ENCODE measurements at places on chromosomes 2 and 18.

GRCh38 chr2:232432598-232433184 lies 23.3 kb upstream of the ALPI start:
- no peak for DNase-seq

DNA sequence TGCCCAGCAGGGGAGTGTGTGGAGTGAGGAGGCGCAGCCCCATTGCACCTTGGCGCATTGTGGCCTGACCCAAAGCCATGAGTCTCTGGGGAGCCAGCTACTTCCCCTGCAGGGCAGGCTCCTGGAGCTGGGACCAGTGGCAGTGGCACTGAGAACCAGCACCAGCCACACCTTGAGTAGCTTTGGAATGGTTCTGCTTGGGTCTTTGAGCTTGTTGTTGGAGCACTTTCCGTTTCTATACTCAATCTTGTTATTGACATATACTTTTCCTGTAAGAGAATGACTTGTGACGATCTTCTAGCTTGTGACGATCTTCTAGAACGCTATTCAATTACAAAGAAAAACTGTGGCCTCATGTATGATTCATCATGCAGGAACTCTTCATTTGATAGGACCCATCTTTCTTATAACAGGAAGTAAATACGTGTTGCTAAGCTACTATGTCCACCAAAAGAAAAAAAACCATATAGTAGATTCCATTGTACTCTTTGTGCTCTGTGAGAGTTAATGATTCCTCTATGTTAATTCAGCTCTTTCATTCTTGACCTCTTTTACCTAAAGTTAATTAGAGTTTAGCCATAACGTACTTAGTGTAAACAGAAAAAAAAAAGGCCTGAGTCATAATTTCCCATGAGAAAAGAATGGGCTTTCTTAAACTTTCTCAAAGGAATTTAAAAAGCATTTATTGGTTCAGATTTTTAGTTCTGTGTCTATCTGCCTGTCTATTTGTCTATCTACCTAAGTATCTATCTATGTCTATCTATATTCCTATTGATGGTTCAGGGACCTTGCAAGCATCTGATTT lies 113.1 kb downstream of the GATA6 start:
- no peak for DNase-seq

DNA sequence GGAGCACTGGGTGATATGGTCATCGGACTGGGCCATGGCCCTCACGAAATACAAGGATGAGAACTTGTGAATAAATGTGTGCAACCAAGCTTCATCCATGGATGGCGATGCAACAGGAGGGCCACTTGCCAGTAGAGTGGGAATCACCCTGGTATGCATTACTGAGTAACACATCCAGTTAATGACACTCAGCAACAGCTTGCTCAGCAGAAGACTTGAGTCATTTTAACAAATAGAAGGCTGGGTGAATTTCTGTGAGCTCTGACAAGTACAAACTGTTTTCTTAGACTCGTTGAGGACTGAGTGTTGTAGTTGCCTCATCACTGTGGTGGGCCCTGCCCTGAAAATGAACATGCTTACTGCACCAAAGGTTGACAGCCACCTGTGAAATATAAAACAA lies 221.6 kb downstream of the NCKAP5 start:
- DNase-seq: no peak

DNA sequence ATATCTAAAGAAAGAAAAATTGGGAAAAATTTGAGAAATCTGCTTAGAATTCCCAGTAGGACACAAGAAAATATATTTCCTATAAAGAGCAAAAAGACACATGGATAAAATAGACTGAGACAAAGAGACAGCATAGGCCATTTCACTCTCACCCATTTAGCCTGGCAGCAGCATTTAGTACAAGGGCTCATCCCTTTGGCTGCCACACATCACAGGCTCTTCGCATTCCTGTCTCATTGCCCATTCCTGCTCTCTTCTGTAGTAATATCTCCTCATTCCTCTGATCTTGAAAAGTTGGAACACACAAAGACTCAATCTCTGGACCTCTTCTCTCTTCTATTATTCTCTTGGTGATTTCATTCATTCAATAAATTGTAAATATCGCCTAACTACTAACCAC lies 162.6 kb downstream of the SOX11 start:
- DNase-seq: no peak

DNA sequence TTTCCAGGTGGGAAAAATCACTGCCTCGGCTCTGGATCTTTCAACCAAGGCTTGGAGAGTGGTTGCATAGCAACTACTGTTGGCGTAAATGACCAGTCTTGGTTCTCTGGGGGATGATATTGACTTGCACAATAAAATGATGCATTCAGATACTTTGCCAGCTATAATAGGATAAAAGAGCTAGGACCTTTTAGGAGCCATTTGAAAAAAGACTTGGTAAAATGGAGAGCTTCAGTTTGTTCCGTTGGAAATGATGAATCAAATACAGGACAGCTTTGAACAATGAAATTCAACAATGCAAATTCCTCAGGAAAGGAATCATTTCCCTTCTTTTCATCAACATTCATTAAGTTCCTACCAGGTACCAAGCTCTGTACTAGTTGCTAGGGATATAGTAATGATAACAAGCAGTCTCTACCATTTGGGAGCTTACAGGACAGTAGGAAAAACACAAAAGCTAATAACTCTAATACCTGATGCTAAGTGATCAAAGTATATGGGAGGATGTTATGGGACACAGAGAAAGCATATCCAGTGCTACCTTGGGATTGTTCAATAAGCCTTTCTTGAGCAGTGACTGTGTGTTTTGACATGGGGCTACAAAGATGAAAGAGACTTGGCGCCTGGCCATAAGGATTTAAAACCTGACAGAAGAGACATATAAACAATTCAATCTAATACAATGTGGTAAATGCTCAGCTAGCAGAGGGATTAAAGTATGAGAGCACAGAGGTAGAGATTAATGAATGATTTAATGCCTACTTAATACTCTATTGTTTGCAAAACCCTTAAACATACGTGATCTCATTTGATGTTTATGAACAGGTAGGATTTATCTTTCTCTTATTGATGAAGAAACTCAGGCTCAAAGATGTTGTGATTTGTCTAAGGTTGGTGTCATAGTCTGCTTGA lies 110.7 kb downstream of the QPCT start:
- no peak for DNase-seq

DNA sequence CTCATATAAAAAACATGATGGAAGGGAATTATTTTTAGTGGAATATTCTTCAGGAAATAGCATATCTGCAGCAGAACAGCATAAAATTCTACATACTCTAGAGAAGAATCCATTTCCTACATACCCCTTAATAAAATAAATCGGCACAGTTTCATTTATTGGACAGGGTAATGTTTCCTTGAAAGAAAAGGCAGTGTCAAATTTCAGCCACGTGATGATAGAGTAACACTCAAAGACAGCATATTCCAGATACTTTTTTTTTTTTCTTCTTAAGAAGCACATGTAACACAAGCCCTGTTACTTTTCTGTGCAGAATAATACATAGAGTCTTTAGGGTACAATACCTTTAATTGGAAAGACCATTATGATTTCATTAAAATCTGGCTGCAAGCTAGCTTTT lies 204.4 kb downstream of the SRBD1 start:
- DNase-seq: no peak

GRCh38 chr2:191152482-191153240 lies 1.9 kb upstream of the STAT4 start:
- no peak for DNase-seq

DNA sequence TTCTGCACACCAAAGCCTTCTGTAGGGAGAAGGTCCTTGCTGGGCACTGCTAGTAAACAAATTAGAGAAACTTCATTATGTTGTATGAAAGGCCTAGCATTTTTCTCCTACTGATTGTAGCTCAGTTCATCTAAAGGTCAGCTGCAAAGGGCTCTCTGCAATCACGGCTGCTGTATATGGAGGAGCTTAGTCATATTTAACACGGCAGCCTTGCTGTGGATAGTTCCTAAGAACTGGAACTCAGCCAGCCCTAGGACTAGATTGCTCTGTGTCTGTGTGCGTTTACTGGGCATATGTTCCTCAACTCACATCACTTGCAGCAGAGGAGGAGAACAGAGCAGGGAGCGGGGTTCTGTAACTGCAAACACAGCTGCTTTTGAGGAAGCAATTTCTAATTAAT lies 1103.9 kb upstream of the KLHL29 start:
- no peak for DNase-seq

GRCh38 chr2:217113491-217113890 lies 253.6 kb upstream of the TNP1 start:
- no peak for DNase-seq

- DNase-seq: no peak
Observed at GRCh38 chr2:48265169-48266030, 264.6 kb upstream of the STON1 start.

GRCh38 chr2:71534201-71534600 lies 80.8 kb downstream of the DYSF start:
- DNase-seq: no peak

- DNase-seq: no peak
Observed at GRCh38 chr2:238650536-238650935, 197.3 kb upstream of the TWIST2 start.

DNA sequence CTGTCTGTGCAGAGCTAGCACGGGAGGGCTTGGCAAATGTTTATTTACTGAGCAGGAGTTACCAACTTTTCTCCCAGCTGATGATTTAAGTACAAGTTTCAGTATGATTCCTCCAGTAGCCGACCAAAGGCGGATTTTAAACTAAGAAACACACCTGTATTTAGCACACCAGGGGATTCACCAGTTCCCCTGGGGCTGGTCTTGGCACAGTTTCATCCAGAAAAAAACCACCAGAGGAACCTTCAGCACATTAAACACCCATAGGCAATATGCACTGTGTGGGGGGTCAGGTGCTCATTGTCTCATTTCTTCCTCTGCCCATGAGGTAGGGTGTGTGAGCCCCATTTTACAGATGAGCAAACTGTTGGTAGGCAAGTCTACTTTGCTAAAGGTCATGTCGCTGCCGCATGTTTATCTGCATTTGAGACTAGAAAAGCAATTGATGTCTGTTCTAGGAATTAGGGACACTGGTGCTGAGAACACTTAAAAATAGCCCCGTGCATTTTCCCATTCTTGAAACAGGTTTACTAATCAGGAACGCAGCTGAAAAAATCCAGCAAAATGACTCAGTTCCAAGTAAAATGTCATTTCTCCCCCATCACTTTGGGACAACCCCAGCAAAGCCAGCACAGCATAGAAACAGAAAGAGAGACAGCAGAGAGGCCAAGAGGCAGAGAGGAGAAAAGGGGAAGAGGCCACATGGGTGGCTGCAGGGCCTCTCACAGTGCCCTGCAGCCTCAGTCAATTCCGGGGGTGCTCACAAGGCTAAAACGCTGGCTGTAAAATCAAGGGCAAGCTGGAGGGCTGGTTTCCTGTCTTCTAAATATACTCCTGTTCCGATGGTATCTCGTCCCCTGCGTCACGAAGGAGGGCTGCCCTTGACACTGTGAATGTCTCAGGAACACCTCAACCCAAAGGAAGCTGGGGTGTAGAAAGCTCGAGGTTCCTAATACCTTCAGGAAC lies 166.8 kb upstream of the ID2 start:
- peak; percentile 83 for DNase-seq

DNA sequence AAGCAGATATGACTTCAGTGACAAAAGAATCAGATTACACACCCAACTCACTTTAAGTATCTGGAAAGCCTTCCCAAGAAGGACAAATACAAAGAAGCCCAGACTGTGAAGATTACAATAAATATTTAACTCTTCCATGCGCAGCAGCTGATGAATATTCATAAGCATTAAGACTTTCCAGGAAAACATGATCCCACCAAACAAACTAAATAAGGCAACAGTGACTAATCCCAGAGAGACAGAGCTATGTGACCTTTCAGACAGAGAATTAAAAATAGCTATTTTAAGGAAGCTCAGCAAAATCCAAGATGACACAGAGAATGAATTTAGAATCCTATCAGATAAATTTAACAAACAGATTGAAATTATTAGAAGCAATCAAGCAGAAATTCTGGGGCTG lies 108.2 kb upstream of the UBE2E3 start:
- no peak for DNase-seq

DNA sequence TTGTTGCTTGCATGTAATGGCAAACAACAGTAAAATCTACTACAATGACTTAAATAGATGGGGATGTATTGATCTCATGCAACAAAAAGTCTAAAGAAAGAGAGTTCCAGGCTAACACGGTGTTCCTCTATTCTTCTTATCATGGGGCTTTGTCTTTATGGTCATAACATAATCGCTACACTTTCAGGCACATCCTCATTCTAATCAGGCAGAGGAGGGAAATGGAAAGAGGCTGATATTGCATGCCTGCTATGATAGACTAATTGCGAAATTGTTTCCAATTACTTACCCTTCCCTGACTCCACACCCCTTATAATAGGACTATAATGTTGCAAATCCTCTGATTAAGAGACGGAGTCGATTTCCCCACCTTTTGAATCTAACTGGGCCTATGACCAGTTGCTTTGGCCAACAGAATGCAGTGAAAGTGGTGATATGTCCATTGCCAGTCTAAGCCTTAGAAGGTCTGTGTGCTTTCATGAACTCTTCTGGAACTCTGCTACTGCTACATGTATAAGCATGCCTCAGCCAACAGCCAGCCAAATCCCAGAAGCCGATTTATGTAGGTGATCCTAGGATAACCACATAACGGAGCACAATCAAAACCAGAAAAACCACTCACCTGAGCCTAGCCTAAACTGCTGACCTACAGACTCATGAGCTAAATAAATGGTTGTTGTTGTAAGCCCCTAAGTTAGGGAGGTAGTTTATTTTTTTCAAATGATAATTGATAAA lies 180.3 kb upstream of the TACR1 start:
- DNase-seq: no peak

GRCh38 chr2:226142463-226142862 lies 657.2 kb downstream of the IRS1 start:
- DNase-seq: no peak

DNA sequence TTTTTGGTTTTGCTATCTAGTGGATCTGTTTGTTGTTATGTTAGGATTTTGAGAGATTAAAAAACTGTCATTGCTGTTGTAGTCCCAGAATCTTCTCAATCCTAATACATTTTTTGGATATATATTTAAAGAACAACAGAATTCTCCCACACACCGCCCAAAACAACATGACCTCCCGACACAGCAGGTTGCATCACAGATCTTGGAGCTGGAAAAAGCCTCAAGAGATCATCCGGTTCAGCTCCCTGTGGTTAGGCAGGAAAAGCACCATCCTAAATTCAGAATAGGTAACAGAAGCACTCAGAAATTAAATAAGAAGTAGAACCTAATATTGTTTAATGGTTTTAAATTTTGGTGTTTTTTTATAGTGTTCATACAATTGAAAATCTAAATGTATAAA lies 251.4 kb upstream of the STON1 start:
- DNase-seq: no peak

GRCh38 chr2:104430359-104430740 lies 423.6 kb upstream of the POU3F3 start:
- no peak for DNase-seq

DNA sequence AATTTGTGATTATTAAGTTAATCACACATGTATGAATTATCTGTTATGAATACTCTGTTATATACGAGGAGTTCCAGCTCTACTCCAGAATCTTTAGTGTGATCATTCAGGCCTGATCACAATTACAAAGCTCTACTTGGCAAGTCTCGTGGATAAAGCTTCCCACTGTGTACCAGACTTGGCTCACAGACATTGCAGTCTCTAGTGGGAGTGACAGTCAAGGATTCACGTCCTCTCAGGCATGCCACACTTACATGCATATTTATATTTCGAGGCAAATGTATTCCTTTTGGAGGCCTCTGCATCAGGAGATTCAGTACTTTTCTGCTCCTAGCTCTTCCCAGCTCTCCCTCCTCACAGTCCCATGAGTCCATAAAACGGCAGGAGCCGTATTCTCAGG lies 403.4 kb upstream of the CDH7 start:
- no peak for DNase-seq

All from GM13976 (cell line).